ENCODE measurements at places on chromosomes 3 and 15. TPM values are rescaled to one million over a fixed set of nuclear protein-coding genes. Genes with fewer than 3 reads are reported as not detected.

DNA sequence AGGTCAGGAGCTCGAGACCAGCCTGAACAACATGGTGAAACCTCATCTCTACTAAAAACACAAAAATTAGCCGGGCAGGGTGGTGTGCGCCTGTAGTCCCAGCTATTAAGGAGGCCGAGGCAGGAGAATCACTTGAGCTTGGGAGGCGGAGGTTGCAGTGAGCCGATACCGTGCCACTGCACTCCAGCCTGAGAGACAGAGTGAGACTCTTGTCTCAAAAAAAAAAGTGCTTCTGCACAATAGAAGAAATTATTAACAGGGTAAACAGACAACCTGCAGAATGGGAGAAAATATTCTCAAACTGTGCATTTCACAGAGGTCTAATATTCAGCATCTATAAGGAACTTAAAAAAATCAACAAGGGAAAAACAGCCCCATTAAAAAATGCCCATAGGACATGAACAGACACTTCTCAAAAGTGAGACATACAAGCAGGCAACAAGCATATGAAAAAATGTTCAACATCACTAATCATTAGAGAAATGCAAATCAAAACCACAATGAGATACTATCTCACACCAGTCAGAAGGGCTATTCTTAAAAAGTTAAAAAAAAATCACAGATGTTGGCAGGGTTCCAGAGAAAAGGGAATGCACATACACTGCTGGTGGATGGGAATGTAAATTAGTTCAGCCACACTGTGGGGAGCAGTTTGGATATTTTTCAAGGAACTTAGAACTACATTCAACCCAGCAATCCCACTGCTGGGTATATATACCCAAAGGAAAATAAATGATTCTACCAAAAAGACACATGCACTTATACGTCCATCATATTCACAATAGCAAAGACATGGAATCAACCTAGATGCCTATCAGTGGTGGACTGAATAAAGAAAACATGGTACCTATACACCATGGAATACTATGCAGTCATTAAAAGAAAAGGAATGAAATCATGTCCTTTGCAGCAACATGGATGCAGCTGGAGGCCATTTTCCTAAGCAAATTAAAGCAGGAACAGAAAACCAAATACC, 75.5 kb downstream of the MSL2 start:
- no peak for DNase-seq

DNA sequence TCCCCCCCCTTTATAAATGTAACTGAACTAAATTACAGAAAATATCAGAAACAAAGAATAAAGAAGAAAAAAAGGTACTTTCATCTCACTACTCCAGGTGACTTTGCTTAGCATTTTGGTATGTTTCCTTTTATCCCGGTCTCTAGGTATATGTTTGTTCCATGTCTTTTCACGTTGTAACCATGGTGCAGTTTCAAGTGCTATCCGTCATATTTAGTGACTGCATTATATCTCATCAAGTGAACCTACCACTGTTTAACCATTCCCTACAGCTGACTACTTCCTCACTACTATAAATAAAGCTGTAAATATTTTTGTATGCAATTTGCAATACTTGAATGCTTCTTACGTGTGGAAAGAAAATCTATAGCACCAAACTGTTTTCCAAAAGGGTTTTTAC, 2.2 kb downstream of the BTBD1 start:
- DNase-seq, result no peak

Gene MYEF2
- 19.6 TPM for total RNA-seq

DNA sequence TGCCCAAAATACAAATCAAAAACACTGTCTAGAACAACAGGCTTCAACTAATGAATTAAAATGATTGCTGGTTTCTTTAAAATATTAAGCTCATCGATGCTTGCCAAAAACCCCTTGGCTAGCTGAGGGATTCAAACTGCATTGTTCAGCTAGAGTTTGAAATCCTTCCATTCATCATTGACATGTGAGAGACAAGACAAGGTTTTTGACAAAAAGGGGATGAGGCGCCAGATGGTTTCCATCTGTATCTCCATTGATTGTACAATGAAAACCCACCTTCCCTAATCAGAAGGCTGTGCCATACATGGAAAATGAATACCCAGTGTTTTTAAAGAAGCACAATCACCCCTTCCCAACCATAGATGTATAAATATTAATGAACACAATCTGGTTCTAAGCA, 67.8 kb downstream of the THRB start:
- DNase-seq, result no peak

Gene IGF2BP2
- total RNA-seq, result not detected

Gene ZNF502
- 6.1 TPM for total RNA-seq

GRCh38 chr15:78448441-78449219, 10.6 kb downstream of the IREB2 start:
- DNase-seq, result no peak

Gene ZNF662
- total RNA-seq, result 19.5 TPM

GRCh38 chr15:47196048-47196447, 521.3 kb upstream of the SEMA6D start:
- peak; percentile 2 for DNase-seq

DNA sequence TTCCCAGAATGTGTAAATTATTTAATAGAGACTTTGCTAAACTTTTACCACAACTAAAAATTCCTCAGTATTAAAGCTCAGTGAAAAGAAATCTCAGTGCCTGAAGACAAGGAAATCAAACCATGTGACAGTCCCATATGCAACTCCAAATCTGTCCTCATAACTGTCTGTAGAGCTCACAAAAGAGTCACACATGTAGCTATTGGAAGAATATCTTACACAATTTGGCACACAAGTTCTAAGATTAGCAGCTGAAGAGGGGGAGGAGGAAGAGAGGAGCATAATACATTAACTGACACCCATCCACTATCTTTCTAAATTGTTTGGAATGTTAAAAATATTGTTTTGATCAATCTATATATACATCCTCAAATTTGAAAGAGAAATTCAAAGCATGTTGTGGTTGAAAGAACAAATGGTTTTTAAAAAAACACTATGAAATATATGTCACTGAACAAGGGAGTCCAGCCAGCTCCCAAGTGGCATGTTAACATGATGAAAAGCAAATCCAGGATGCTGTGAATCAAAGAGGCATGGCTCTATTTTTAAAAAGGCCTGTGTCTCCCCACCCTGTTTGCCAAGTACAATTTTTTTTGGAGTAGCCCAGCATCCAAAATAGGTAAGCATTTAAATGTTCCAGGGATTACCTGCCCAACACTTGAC, 126.3 kb upstream of the NANOGP8 start:
- no peak for DNase-seq

Gene ST3GAL6
- not detected for total RNA-seq

DNA sequence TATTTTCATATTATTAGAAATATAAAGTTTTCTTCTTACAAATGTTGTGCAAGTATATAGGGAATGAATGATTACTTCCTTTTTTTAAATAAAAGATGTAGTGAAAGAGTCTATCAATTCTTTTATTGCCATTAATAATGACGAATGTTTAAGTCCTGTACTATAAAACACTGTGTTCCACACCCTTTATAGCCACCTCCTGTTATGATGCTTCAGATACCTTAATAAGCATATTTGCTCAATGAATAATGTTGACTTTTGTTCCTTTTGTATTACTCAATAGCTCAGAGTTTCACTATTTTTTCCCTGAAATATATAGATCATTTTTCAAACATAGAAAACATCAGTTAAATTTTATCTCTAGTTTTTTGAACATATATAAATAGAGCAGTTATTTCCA, 378.2 kb upstream of the THBS1 start:
- no peak for DNase-seq

GRCh38 chr3:130014526-130014925, 40.0 kb downstream of the TRH start:
- DNase-seq, result no peak

GRCh38 chr3:10858091-10858490, 42.1 kb downstream of the SLC6A11 start:
- no peak for DNase-seq

DNA sequence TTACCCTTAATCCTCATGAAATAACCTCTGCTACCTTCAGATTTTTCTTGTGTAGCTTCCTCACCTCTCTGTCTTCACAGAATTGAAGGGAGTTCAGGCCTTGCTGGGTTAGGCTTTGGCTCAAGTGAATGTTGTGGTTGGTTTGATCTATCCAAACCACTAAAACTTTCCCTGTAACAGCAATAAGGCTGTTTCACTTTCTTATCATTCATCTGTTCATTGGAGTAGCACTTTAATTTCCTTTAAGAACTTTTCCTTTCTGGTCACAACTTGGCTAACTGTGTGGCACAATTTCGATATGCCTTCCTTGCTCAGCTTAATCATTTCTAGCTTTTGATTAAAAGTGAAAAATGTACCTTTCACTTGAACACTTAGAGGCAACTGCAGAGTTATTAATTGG, 129.8 kb downstream of the NR1I2 start:
- no peak for DNase-seq

Gene MCF2L2
- total RNA-seq, result 1.3 TPM

DNA sequence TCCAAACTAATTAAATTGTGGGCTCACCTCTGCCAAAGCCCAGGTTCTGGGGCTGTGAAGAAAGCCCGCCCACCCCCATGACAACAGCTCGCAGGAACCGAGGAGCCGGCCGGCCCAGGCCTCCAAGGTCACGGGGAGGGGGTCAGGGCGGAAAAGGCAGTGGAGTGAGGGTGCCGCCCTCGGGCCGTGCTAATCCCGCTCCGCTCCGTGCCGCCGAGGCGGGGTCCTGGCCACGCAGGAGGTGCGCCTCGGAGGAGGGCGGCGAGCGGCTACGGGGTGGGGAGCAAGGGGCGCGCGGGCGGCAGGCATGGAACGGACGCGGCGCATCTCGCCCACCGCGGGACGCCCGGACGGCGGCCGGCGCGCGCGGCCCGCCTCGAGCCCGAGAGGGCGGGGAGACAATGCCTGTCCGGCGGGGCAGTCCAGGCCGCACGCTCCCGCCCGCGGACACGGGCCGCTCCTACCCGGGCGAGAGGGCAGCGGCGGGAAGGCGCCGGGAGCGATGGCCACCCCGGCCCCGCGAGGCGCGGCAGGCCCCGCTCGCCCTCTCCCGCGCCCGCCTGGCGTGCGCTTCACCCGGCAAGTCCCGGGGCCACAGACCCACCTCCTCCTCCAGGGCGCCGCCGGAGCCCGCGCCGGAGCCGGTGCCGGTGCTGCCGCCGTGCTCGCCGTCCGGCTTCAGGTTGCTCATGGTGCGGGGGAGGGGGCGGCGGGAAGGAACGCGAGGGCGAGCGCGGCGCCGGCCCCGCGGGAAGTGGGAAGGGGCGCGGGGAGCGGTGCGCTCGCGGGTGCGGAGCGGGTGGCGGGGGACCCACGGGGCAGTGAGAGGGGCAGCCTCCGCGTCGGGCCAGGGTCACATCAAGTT, 528 bp downstream of the RBPMS2 start:
- DNase-seq, result peak; percentile 12

Gene EPHA3
- not detected for total RNA-seq

DNA sequence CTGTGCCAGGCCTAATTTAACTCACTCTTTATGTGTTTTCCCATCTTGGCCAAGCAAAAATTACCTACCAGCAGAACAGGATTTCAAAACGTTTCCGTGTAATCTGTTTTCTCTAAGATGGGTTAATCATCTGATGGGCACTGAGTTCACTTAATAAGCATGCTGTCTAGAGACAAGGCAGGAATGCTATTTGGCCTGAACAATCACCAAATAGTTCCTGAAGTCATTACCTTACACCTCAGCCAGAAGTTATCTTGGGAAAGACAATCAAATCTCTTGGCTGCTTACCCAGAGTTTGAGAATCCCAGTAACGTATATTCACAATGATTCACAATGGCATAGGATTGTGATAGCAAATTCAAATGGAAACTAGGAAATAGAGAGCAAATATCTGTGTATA, 779.1 kb downstream of the CADM2 start:
- no peak for DNase-seq

Gene CHRD
- total RNA-seq, result not detected

DNA sequence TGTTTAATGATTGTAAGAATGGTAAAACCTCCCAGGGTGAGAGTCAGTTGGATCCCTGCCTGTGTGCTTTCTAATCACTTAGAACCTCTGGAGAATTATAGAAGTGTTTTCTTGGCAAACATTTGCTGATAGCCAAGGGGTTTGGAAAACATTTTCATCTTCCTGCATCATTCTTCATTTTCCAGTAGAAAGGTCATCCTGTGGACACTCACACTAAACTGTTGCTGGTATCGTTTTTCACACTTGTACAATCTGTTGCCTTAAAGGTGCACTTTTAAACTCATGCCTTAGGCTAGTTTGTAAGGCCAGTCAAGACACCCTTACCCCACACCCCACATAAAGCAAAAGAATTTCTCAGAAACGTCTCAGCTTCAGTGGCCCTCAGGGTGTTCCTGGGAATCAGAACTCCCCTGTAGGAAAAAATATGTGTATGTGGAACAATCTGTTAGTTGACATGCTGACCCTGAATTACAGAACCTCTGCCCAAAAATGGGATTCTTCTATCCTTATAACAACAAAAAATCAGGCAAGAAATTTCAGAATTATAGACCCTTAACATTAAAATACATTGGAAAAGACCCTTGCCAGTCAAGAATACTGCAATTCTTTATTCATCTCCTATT, 5.8 kb upstream of the PLD1 start:
- no peak for DNase-seq

GRCh38 chr3:181987736-181988135, 276.0 kb downstream of the SOX2 start:
- DNase-seq, result no peak

Gene RARB
- total RNA-seq, result not detected

DNA sequence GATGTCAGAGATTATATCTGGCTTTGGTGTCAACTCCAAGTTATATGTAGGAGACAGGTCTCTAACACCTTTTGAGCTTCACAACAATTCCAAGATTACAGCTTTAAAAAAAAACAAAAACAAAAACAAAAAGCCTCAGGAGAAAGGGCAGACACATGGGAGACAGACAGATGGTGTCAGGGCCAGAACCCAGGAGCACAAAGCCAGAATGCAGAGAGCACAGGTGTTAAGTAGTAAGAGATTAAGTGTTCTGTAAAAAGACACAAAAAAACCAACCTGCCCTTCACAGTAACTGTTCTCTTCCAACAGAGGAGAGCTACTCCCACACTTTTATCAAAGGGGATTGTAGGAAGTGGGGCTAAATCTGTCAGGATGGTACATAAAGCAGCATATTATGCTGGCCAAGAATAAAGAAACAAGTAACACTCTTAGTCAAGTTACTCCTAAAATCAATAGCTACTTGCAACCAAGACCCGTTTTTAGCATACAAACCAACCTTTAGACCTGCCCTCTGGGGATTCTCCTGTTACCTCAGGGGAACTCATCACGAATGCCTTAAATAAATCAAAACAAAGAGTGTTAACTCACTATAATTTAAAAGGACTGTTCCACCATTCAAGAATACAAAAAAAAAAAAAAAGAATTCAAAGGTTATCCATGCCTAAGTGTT, 5.9 kb downstream of the CPEB1 start:
- DNase-seq, result no peak

Gene SERPINI1
- 4.7 TPM for total RNA-seq

DNA sequence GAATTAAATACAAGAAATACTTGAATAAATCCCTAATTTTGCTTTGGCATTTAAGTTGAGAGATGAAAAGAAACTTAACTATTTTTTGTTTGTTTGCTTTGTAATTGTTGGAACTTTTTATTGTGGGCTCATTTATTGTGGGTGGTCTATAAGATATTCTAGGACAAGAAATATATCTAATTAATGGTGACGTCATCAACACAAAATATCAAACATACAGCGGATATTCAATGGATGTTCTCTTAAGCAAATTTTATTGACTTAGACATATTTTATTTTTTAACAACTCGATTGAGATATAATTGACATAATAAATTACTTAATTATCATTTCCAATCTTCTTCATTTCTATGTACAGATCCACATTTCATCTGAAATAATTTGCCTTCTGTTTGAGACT, 30.0 kb downstream of the SYNPR start:
- no peak for DNase-seq

- DNase-seq, result no peak
Observed at GRCh38 chr15:92421976-92422375, 28.3 kb downstream of the ST8SIA2 start.

Data from naive thymus-derived CD8-positive, alpha-beta T cell (primary cell).